ENCODE measurements at places on chromosomes 7 and 10. TPM values are rescaled to one million over a fixed set of nuclear protein-coding genes. Genes with fewer than 3 reads are reported as not detected.

The SAP25 gene
- total RNA-seq, result not detected

The CHAT gene
- total RNA-seq, result not detected

The JCAD gene
- 0.48 TPM for total RNA-seq

The FGFBP3 gene
- total RNA-seq, result not detected

The PITX3 gene
- total RNA-seq, result not detected

Measured in tracheal epithelial cell (primary cell).